Stimulated activated CD4-positive, alpha-beta T cell treated with anti-CD3 and anti-CD28 coated beads, Interleukin-2, amount 100 ng/mL, for 4 hours (primary cell): ENCODE measurements at places on chromosomes 6 and 20.
A peak's percentile ranks its signal among the peaks of the same experiment; 100 is the strongest.

DNA sequence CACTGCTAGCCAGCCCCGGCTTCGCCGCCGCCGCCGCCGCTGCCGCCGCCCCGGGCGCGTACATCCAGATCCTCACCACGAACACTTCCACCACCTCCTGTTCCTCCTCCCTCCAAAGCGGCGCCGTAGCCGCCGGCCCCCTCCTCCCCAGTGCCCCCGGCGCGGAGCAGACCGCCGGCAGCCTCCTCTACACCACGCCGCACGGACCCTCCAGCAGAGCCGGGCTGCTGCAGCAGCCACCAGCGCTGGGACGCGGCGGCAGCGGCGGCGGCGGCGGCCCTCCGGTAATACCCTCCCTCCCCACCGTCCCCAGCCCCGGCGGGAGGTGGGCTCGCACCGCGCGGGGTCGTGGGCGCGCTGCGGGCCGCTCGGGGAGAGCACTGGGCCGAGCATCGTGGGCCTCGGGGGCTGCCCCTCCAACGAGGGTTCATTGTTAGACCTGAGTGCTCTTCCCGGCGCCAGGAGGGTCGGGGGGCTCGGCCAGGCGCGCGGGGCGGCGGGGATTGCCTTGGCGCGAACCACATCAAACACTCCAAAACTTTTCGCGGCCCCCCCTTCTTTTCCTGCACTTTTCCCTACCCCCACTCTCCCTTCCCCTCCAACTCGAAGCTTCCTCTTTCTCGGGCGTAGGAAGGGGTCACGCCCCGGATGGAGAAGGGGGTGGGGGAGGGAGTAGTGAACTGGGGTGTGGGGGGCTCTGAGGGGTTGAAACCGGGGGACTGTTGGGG, 827 bp downstream of the E2F3 start:
- DNase-seq = peak; percentile 22

DNA sequence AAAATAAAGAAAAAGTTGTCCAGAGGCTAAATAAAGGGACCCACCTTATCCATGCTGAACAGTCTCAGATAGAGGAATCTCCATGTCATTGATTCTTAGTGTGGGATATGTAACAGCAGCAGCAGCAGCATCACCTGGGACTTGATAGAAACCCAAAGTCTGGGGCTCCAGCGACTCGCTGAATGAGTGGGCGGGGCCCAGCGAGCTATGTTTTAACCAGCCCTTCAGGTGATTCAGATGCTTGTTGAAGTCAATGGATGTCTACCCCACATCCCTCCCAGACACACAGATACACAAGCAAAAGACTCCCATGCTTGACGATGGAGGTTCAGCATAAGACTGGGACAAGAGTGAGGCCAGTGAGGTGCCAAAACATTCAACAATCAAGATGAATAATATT, 298.6 kb downstream of the UBE3D start:
- no peak for DNase-seq

DNA sequence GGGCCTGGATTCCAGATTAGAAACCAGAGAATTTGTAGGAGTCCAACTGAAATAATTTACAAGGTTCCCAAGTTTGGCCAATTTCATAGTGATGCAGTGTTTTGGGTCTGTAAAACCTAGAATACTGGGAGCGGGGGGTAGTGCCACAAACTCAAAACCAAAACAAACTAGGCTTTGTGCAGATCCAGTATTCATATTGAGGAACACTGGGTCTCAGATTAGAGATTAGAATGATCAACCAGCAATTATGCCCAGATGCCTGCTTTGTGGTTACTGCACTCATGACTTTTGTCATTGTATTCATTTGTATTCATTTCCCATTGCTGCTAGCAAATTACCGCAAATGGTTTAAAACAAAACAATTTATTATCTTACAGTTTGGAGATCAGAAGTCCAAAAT, 3.2 kb upstream of the NDUFAF4 start:
- no peak for DNase-seq

DNA sequence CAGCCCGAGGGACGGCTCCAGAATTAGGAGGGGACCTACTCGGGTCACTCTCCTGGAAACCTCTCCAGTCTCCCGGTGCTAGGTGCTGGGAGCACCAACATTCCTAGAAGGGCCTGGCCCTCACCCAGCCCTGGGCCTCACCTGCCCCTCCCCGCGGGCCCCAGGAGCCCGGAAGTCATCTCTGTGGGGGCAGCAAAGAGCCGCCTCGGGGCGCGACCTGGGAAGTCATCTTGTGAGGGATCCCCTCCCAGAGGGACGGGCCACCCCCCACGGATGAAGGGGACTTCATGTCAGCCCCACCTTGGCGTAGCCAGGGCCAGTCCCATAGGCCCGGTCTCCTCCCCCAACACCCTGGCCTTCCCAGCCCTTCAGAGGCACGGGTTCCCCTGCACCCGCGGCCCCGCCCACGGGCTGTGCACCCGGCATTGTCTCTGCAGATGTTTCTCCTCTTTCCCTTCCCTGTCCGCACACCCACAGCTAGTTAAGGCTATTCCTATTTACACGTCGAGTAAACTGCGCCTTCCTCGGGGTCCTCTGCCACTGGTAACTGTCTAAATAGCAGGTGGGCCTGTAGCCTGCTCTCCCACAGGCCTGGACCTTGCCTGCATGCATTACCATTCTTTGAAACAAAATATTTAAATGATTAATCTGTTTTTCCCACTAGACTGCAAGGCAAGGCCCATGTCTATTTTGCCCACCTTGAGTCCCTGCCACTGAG, 896 bp upstream of the RNASET2 start:
- no peak for DNase-seq

- DNase-seq = no peak
These were observed 5.3 kb downstream of the KIF25 start for GRCh38 chr6:168002804-168003203.

- no peak for DNase-seq
These were observed 78.0 kb upstream of the ELOVL5 start for GRCh38 chr6:53426667-53427270.

DNA sequence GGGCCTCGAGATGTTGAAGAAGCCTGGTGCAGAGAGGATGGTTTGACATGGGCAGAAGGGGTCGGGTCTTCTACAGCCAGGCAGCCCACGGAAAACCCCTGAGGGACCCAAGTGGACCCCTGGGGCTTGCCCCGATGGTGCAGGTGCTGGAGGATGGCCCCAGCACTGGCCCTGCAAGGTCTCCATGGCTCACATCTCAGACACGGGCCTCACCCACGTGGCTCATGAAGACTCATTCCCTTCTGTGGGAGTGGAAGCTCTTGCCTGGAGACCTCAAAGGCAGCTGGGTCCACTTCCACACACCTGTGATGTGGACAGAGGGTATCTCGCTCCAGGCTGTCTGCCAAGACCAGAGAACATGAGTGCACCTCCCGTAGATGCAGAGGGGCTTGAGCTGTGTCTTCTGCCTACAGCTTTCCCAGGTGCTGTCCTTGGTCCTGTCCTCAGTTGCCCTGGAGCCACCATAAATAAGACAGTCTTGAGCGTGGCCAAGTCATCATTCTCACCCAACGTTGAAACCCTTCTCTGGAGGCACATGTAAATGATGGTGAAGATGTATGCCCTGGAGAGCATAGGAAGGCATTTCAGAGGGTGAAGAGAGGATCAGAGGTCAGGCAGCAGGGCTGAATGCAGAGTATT, 108.0 kb downstream of the SYNDIG1 start:
- DNase-seq = no peak

GRCh38 chr6:151885234-151885633, 77.8 kb downstream of the ESR1 start:
- no peak for DNase-seq

GRCh38 chr6:54134935-54135334, 23.7 kb downstream of the MLIP start:
- DNase-seq = no peak

GRCh38 chr6:112311950-112312547, 35.1 kb upstream of the RFPL4B start:
- DNase-seq = no peak
